DMS53 (cell line): ENCODE measurements at places on chromosomes 16 and 17.

DNA sequence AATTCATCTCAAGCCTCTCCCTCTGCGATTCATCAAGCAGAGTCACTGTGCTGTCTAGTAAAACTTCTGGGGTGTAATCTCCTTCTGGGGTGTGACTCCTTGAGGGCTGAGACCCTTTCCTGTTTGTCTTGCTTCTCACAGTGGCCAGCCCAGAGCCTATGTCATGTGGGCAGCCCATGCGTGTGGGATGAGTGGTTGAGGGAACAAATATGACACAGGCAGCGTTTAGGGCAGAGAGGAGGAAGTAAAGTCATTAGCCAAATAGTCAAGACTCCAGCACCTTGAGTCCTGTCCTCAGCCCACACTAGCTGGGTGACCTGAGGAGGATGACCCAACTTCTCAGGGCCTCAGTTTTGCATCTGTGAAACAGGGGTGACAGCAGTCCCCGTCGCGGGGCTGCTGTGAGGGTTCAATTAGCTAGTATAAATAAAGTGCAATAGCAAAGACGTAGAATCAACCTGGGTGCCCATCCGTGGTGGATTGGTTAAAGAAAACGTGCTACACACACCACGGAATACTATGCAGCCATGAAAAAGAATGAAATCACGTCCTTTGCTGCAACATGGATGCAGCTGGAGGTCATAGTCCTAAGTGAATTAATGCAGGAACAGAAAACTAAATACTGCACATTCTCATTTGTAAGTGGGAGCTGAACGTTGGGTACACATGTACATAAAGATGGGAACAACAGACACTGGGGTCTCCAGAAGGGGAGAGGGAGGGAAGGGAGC lies 4.5 kb upstream of the ITGAX start:
- no peak for DNase-seq

GRCh38 chr17:61454381-61455323 lies 2.4 kb downstream of the TBX4 start:
- DNase-seq: no peak

GRCh38 chr16:30368122-30368791 lies 2.0 kb downstream of the TBC1D10B start:
- DNase-seq: peak; percentile 38

DNA sequence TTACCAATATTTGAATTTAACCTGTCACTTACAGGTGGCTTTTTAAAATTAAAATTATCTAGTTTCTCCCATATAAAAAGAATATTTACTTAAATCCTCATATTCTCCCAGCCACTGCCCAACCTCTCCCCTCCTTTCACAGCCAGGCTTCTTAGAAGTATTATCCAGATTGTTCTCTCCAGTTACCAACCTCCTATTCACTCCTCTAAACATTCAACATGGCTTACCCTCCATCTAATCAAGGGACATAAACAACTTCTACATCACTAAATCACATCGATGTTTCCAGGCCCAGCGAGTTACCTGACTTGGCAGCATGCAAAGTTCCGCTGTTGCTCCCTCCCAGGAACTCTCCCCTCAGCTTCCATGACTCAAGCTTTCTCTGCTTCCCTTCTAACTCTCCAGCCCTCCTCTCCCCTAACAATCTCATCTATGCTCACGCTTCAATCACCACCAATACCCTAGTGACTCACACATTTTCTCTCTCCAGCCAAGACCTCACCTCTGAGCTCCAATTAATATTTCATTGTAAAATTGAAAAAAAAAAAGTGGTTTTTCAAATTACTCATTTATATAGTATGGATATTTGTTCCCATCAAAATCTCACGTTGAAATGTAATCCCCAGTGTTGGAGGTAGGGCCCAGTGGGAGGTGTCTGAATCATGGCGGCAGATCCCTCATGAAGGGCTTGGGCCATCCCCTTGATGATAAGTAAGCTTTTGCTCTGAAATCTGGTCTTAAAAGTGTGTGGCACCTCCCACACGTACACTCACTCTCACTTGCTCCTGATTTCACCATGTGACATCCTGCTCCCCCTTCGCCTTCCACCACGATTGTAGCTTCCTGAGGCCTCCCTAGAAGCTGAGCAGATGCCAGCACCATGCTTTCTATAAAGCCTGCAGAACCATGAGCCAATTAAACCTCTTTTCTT lies 88.5 kb downstream of the HELZ start:
- no peak for DNase-seq

- DNase-seq: no peak
Measured at GRCh38 chr17:63451150-63451549, 5.0 kb upstream of the CYB561 start.

DNA sequence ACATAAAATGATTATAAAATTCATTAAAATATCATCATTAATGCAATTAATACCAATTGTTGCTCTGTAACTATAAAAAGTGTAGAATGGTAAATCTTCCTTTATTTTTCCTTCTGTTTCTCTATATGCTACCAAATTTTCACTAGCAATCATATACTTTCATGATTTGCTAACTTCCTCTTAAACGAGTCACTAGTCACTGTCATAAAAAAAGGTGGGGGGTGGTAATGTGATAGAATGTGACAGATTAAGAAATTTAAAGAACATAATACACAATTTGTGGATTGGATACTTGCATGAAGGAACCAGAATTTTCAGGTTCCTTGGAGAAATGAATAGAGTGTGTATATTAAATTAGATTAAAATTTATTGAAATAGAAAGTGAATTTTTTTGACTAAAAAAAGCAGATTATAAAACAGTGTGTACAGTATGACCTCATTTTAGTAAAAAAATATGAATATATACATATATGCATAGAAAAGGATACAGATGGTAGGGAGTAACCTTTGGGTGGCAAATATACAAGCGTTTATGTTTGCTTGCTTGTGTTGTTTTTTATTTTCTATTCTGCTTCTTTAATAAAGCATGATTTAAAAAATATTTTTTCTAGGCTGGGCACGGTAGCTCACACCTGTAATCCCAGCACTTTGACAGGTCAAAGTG lies 56.7 kb upstream of the C17orf78 start:
- no peak for DNase-seq

- DNase-seq: no peak
Measured at GRCh38 chr16:81280393-81280792, 34.4 kb upstream of the GAN start.

- peak; percentile 64 for DNase-seq
Measured at GRCh38 chr17:11644265-11645212, 46.3 kb downstream of the DNAH9 start.

DNA sequence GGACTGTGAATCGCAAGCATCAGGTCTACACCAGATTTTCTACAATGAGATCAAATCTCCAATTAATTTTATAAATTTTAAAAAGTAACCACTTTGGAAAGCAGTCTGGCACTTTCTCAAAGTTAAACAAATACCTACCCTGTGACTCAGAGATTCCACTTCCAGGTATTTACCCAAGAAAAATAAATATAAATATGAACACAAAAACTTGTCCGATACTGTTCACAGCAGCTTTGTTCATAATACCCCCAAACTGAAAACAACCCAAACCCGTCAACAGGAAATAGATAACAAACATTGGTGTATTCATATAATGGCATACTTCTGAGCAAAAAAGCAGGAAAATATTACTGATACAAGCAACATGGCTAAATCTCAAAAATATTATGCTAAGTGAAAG lies 12.1 kb downstream of the ZDHHC7 start:
- peak; percentile 53 for DNase-seq

DNA sequence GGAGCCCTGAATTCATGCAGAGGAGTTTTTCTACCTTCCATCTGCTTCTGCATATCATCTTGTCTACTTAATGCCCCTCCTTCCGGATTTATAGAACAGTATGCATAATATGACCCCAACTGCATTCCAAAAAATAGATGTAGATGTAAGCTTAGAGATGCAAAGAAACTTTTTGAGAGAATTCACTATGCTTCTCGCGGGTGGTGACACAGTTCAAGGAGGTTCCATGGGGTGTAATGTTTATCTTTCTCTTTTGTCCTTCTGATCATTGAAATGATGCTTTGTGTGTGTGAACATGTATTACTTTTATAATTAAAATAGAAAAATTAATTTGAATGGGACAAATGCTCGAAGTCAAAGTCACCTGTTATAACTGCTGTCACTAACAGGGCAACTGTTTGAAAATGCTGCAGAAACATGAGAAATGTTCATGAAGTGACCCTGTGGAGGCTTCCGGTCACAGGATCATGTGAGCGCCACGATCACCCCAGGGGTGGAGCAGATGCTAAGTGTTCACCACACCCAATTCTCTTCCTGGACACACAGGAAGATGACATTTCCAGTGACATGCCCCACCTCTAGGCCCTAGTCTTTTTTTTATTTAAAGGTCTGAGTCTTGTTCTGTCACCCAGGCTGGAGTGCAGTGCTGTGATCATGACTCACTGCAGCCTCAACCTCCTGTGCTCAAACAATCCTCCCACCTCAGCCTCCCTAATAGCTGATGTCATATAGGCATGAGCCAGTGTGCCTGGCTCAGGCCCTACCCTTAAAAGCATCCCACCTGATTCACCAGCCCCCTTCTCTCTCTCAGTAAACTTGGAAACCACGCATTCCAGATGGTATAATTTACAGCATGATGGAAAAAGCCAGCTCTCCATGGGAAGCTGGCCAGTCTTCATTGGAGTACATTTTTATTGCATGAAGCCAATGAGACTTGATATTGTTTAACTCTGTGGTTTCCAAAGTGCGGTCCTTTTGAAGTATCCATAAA lies 21.0 kb upstream of the AGRP start:
- DNase-seq: peak; percentile 27

DNA sequence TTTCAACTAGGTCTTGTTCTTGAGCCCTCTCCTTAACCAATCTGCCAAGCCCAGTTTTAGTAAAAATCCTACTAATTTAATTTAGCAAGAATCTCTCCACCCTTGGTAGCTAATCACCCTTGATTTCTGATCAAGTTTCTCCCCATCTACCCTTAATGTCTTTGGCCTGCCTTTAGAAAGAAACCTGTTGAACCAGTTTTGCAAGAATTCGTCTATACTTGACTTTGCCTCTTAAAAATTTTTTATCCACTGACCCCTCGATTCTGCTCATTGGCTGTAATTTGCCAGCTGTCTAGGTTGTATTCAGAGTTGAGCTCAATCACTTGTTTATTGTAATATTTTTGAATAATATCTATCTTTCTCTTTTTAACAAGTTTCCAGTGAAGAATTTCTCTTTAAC lies 1138.5 kb downstream of the CDH11 start:
- peak; percentile 90 for DNase-seq

- DNase-seq: no peak
Measured at GRCh38 chr17:8818654-8819330, 19.6 kb upstream of the MFSD6L start.

DNA sequence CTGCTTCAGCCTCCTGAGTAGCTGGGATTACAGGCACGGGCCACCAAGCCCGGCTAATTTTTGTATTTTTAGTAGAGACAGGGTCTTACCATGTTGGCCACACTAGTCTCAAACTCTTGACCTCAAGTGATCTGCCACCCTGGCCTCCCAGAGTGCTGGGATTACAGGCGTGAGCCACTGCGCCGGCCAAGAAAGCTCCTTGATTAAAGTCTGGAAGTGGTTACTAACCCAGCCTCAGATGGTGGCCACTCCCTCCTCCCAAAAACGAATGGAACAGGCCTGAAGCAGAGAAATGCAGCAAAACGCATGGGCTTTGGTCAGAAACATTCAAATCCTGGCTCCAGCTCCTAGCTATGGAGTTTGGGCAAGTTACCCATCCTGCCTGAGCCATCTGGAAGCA lies 11.3 kb downstream of the FKBP10 start:
- DNase-seq: no peak

DNA sequence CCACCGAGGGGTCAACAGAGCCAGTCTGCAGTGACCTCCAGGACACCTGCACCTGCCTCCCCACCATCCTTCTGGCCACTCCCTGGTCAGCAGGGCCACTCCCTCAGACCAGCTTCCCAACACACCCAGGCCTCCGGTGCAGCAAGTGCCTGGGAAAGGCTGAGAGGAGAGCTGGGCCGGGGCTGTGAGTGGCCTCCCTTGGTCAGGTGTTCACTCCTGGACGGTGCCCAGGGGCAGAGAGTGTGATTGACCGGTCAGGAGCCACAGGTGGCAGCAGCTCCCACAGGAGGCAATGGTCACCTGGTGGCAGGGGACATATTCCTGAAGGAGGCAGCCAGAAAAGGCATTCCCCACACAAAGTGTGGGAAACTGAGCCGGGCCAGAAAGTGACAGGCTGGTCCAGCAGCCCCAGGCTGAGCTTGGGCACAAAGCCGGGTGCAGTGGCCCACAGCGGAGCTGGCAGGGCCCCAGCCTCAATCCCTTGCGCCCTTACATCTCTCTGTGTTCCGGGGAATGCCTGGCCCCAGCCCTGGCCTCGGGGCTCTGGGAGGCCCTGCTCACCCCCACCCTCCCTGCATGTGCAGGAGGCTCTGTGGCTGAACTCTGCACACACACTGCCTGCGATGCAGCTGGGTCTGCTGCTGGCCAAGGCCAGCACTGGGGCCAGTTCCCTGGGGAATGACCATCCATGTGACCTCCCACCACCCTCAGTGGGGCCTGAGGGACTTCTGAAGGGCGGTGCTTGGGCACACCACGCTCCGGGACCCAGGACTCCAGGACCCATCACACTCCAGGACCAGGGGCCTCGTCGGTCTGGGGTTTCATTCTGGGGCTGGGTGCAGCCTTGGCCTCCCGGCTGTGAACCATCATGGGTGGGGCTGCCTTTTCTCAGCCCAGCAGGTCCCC lies 1.2 kb upstream of the C17orf99 start:
- no peak for DNase-seq

GRCh38 chr16:49085686-49086085 lies 196.0 kb downstream of the CBLN1 start:
- DNase-seq: no peak

- no peak for DNase-seq
Measured at GRCh38 chr16:12677502-12677901, 126.2 kb downstream of the CPPED1 start.

DNA sequence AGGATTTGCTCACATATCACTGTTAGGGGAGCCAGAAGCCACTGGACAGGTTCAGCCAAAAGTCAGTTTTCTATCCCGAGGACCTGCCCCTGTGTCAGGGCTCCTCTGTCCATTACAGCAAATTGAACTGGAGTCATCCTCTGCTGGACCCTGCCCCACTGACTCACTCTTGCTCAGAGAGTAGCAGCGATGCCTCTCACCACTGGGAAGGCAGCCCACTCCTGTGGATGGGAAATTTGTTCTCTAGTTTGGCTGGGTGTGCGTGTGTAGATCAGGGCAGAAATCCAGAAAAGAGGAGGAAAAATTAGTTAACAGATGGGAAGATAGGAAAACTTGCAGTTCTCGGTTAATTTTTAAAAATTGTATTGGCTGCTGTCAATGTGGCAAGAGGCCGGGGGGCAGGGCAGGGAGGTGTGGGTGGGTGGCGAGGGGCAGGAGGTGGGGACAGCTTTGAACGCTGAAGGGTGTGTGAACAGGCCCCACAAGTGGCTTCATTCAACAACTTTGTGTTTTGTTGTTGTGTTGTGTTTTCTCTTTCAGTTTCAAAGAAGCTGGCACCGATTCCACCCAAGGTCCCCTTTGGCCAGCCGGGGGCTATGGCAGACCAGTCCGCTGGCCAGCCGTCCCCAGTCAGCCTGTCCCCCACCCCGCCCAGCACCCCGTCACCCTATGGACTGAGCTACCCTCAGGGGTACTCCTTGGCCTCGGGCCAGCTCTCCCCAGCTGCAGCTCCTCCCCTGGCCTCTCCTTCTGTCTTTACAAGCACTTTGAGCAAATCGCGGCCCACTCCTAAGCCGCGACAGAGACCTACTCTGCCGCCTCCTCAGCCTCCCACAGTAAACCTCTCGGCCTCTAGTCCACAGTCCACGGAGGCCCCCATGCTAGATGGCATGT lies 33.6 kb downstream of the ELAC2 start:
- DNase-seq: no peak

GRCh38 chr16:25177831-25178688 lies 38.7 kb upstream of the AQP8 start:
- no peak for DNase-seq
